Cerebellar cortex (tissue), 1 donor: ENCODE measurements at places on chromosomes 7 and 10.

- peak; percentile 61 for DNase-seq
These were observed 164.1 kb upstream of the CDCA7L start for GRCh38 chr7:22109761-22110160.

DNA sequence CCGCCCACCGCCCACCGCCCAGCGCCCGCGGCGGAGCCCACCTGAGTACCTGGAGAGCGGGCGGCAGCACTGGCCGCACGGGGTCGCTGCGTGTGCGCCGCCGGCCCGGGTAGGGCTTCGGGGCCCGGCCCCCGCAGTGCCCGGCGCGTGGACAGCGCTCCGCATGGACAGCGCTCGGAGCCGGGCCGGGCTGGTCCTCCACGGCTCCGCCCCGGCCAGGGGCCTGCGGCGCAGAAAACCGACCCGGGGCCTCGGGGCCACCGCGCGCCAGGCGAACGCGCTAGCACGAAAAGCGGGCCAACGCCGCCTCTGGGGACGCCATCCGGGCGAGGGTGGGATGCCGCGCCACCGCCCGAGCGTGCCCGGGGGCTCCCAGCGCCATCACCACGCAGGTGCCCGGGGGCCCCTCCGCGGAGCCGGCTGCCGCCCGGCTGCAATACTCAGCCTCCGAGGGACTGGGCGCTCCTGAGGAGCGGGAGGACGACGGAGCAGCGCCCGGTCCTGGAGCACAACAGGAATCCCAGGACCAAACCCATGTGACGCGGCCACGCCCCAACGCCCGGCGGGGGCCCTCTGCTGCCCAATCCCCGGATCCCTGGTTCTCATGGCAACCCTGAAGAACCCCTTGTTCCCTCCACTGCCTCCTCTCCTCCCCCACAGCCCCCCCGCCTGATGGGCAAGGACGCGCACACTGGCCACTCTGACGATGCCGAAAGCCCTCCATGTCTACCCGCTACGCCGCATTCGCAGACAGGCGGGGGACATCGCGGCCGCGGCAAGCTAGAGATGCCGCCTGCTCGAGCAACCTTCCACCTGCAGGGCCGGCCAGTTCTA lies at the start of gene GRB10:
GRB10 (minus strand) TSS at position 522 of the 834 bp plus-strand sequence. CDS start 50,574 bp downstream, outside the sequence.
- peak; percentile 82 for DNase-seq

DNA sequence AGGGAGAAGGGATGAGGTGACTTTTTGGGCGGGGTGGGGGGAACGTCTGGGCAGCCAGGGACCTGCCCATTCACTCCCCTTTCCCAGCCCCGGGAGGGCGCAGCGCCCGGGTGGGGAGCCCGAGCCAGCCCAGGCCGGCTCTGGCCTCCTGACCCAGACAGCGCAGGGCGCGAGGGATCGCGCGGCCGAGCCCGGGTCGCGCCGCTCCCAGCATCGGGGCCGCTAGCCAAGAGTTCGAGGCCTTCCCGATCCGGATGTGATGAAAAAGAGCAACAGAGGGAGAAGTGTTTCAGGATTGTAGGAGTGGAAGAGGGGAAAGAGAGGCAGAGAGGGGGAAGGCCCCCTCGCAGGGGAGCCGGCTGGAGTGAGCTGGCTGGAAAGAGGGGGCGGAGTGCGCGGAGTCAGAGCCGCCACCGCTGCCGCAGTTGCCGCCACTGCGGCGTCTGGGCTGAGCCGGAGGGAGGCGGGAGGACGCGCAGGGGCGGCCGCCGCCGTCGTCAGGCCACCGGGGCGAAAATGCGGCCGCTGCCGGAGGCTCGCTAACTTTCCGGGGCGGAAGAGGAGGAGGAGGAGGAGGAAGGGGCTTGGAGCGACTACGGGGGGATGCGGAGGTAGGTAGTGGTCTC lies at the start of gene MDFIC:
MDFIC (plus strand) TSS at position 69 of the 626 bp plus-strand sequence. CDS start 940 bp downstream, outside the sequence.
- no peak for DNase-seq

DNA sequence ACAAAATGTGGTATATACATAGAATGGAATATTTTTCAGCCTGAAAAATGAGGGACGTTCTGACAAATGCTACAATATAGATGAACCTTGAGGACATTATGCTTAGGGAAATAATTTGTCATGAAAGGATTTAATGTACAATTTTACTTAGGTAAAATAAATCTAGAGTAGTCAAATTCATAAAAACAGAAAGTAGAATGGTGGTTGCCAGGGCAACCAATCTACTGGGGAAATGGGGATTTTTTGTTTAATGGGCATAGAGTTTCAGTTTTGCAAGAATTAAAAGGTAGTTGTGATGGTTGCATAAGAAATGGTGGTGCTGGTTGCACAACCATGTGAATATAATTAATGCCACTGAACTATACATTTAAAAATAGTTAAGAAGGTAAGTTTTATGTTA lies 296.0 kb upstream of the SP4 start:
- no peak for DNase-seq

DNA sequence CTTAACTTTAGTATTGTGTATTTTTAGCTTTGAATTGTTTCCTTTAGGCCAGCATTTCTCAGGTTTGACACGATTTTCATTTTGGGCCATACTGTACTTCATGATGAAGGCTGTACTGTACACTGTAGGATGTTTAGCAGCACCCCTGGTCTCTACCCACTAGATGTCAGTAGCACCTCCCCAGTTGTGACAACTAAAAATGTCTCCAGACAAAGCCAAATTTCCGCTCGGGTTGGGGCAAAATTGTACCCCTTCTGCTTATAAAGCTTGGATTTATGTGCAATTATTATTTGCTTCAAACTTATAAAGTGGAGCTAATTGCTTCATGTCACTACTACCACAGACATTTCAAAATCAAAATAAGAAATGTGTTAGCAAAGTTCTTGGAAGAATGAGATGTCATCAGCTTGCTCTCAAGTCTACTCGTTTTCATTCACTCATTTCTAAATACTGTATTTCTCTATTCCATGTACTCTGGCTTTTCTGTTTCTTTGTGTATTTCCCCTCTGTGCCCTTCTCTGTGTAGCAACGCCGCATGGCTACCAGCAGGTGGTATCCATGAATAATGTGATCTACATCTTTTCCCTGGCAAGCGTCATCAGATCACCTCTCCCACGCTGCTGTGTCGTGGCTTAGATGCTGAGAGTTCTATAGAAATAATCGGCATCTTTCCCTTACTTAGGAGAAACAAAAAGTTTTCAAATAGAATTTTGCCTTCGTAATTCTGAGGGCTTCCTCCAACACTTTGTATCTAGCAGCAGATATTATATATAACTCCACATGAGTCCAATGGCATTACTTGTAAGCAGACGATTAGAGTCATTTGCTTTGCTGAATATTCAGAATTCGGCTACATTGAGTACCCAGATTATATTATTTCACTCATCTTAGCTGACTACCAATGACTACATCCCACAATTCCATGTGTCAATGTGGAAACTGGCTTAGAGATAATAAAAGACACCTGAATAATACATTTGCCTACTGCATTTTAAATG lies 47.8 kb upstream of the CALCR start:
- peak; percentile 6 for DNase-seq

DNA sequence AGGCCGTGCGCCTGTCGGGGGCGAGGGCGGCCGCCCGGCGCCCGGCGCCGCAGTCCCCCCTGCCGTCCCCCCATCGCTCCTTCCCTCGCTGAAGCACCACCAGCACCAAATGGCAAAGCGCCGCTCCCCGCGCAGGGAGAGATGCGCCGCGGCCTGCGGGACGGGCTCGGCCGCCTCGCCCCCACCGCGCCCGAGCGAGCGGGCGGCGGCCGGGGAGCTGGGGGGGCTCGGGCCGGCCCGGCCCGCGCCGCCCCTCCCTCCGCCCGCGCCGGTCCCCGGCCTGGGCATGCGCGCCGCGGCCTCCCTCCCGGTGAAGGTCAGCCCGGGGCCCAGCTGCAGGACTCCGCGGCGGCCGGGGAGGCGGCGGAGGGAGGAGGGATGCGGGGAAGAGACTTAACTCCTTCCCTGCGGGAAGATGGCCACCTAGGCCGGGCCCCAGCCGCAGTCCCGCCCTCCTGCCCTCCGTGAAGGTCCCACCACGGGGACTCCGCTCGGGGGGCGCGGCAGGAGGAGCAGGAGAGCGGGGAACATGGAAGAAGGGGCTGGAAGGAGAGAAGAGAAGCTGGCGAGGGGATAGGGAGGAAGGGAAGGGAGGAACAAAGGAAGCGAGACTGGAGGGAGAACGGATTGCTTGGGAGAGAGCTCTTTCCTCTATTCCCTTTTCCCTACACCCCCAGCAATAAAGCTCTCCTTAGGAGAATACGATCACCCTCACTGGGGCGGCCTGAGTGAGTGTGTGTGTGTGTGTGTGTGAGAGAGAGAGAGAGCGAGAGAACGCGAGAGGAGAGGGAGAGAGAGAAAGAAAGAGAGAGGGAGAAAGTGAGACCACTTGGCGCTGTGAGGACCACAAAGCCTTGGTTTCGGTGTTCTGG lies 3.4 kb upstream of the SMARCD3 start:
- peak; percentile 67 for DNase-seq

- DNase-seq, result no peak
These were observed 104.9 kb downstream of the GRK5 start for GRCh38 chr10:119312241-119312640.

DNA sequence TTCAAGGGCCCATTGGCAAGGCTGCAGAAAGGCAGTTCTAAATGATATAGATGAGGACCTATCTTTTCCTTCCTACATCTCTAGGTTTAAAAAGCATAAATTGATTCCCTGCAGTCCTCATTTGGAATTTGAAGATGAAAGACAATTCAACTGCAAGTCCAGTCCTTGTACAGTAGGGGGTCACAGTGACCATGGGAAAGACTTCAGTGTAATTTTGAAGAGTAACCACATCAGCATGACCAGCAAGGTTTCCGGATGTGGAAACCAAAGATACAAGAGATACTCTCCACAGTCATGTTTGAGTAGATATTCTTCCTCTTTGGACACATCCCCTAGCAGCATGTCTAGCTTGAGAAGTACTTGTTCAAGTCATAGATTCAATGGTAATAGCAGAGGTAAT lies 539.3 kb upstream of the TEX47 start:
- DNase-seq, result no peak

GRCh38 chr10:89759531-89759930 lies 58.1 kb downstream of the KIF20B start:
- no peak for DNase-seq

DNA sequence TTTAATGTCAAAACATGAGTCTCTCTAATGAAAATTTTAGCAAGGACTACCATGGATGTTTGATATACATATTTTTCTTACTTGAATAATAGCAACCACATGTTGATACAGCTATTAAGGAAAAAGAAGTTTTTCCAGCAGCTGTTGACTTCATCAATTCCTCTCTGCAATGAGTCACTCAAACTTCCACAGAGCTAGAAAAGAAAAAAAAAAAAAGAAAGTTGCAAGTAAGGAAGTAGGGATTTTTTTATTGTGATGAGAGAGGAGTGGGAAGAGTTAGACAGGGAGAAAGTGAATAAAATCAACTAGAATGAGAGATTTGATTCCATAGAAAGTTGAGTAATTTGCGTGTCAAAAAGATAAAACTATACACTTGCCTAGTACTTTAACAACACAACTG lies 46.2 kb downstream of the CAV1 start:
- DNase-seq, result no peak

DNA sequence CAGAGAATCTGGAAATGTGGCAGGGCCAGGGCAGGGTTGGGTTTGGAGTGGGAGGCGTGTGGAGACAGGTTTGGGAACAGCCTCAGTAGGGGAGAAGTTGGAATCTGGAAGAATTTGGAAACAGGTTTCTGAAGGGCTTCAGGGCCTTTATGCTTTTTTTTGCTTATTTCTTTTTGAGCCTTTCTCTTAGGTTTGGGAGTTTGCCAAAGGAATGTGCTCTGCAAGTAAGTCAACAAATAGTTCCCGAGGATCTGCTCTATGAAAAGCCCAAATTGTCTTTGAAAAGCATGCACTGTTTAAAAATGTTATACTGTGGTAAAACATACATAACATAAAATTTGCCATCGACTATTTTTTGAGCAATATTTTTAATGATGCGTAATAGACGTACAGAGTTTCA lies 86.7 kb upstream of the ADRB1 start:
- DNase-seq, result no peak

GRCh38 chr7:79515358-79515757 lies 61.9 kb upstream of the MAGI2 start:
- no peak for DNase-seq

DNA sequence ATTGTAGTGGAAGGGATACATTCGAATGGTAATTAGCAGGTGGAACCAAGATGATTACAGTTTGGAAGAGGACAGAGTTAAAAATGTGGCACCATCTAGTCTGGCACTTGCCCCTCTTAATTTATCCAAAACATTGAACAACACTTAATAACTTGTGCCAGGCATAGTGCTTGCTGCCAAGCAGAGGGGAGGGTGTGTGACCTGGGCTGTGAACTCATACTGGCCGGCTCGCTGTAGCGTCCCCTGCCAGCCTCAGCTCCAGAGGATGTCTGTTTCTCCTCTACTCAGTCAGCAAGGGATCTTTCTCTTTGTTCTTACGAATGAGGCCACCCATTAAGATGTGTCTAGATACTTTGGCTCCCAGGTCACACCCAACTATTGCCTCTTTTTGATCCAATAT lies 179.4 kb upstream of the INHBA start:
- peak; percentile 3 for DNase-seq

DNA sequence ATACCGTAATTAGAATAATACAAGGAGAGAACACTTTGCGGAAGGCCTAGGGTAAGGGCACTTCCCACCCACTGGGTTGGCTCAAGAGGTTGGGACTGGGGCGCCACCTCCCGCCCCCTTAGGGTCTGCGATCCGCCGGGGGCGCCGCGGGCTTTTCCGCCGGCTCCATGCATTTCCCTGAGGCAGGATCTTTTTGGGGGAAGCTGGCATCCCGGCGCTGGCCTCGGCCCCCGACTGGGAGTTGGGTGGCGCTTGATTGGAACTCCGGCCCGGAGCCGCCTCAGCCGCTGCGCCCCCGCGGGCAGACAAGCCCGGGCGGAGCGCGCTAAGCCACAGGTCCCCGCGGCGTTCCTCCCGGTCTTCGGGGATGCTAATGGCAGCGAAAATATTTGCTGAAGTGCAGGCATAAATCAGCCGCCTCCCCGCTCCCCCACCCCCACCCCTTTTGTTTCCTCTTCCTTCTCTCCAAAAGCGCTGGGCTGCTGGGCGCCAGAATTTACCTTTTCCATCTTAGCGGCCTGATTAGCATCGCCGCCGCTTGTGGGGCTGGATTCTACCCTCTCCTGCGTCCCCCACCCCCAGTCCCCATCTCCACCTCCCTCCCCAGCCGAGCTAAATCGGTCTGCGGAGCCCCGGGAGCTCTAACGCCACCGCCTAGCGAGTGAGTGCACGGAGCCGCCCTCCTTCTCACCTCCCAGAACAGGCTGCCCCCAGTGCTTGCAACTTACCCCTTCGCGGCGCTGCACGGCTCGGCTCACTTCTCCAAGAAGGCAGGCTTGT lies 5.1 kb downstream of the UNC5B start:
- DNase-seq, result peak; percentile 65

- no peak for DNase-seq
These were observed 96.3 kb downstream of the OAT start for GRCh38 chr10:124322191-124322980.

DNA sequence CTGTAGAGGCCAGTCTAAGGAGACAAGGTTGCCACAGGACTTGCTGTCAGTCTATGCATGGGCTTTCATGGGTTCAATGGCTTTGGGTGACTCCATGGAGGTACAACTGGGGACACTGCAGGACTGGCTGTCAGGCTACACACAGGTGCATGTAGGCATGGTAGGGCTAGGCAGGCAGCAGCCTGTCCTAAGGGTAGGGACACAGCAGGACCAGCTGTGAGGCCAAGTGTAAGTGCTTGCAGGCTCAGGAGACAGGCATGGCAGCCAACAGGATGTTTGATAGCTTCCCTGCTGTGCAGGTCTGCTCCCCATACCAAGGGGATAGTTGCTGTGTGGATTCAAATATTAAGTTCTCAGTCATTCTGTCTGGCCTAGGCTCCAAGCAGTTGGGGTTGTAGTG lies 181.0 kb upstream of the NPY start:
- no peak for DNase-seq

GRCh38 chr10:12499076-12499986 lies 150.0 kb downstream of the CAMK1D start:
- peak; percentile 83 for DNase-seq
